ENCODE measurements at places on chromosomes 11 and 22.

DNA sequence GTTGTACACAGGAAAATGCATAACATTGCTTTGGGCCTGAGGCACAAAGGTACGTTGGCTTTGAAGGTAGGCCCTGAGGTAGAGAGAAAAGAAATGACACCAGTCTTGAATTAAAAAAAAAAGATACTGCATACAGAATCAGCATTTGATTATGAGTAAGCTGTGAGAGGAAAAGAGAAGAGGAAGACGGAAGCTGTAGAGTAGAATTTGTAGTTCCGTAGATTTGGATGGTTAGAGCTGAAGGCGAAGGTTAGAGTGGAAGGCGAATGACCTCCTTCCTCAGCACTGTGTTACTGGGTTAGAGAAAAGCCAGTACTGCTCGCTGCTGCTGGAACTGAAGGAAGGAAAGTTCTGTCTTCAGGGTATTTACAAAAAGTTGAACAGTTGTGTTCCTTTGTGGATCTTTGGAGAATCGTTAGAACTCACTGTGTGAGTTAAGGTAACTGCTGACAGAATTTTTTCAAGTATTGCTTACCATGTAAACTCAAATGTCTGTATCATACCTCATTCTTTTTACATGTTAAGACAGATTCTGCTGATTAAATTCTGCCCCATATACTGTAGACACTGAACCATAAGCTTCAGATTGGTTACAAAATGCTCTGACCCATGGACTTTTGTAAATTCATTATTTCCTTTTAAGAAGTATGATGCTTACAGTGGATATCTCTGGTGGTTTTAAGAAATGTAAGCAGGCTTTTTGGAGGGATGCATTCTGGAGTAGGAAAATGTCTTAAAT, 50.2 kb downstream of the MCAM start:
- no peak for DNase-seq

GRCh38 chr22:38012604-38013072, 28.3 kb upstream of the SOX10 start:
- DNase-seq, result no peak

DNA sequence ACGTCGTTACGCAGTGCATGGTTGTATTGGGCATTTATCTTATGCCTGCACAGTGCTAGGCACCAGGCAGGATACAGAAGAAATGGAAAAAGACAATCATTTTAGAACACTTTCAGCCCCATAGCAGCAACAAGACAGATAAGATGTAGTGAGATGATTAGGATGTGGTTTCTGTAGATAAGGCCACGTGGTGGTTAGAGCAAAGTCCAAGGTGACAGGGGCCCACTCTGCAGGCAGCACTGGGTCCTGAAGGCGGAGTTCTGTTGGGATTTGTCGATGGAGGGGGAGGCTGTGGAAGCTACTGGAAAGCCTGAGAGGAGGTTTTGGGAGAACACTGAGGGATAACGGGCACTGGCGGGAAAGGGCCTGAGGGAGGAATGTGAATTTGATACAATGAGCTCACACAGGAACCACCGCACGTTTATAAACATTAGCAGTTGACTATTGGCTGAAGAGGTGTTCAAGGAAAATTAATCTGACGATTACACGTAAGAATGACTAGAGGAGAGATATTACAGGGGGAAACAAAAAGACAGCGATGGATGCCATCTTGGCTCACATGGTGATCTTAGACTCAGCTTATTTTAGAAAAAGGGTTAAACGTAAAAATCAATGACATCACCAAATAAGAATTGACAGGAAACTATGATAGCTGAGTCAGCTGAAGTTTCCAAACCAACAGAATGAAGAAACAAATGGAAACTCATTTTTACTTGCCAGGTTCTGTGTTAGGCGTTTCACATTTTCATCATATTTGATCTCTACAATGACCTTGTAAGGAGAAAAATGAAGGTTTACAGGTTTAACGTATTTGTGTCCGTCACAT, 551.0 kb downstream of the OPCML start:
- DNase-seq, result no peak

GRCh38 chr11:70680781-70681281, 282.5 kb downstream of the CTTN start:
- DNase-seq, result no peak

- no peak for DNase-seq
Measured at GRCh38 chr22:41052661-41053490, 39.5 kb upstream of the EP300 start.

GRCh38 chr11:12141283-12141682, 30.9 kb downstream of the MICAL2 start:
- DNase-seq, result no peak
